ENCODE measurements at places on chromosomes 1 and 21.

GRCh38 chr1:43766818-43767525 lies 59.6 kb downstream of the ST3GAL3 start:
- DNase-seq: no peak

GRCh38 chr1:94326329-94326728 lies 88.9 kb upstream of the ARHGAP29 start:
- no peak for DNase-seq

DNA sequence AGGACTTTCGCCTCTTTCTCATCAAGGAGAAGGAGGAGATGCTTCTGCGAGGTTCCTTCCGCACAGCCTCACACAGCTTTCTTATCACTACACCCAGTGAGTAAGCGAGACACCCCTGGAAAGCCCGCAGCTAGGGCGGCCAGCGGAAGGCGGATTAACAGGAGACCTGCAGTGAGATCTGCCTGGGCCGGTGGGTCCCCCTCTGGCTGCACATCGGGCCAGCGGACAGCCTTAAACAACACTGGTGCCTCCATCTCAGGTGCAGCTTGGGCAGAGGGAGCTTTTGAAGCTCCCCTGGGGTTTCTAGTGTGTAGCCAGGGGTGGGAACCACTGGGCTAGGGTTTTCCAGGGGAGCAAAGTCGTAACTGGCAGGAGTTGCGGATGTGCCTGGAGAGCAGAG lies 17.5 kb upstream of the MTARC1 start:
- DNase-seq: no peak

DNA sequence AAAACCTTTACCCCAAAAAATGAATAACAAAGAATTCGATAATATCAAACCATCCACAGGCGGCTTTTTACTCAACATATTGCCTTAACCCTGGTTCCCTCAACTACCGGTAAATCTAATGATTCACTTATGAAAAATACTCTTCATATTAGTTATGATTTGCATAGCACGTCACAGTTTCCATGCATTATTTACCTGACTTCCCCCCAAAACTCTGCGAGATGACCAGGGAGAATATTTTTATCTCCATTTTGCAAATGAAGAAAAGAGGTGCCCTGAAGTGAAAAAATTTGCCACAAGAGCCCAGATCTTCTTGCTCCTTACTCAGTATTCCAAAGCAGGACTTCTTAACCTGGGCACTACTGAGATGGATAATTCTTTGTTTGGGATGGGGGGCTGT lies 2.9 kb downstream of the JAK1 start:
- no peak for DNase-seq

DNA sequence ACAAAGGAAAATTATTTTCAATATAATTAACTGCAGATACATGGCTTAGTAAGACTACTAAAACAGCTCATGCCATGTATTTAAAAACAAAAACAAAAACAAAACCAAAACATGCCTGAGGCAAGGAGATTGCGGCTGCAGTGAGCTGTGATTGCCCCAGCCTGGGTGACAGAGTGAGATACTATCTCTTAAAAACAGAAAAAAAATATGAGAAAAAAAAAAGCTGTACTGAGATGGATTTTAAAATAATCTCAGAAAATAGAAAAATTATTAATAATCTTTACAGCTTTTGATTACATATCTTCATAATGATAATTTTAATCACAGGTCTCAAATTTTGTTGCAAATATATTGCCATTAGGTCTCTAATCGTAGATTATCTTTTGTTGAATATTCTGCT lies 24.0 kb upstream of the LIN9 start:
- no peak for DNase-seq

DNA sequence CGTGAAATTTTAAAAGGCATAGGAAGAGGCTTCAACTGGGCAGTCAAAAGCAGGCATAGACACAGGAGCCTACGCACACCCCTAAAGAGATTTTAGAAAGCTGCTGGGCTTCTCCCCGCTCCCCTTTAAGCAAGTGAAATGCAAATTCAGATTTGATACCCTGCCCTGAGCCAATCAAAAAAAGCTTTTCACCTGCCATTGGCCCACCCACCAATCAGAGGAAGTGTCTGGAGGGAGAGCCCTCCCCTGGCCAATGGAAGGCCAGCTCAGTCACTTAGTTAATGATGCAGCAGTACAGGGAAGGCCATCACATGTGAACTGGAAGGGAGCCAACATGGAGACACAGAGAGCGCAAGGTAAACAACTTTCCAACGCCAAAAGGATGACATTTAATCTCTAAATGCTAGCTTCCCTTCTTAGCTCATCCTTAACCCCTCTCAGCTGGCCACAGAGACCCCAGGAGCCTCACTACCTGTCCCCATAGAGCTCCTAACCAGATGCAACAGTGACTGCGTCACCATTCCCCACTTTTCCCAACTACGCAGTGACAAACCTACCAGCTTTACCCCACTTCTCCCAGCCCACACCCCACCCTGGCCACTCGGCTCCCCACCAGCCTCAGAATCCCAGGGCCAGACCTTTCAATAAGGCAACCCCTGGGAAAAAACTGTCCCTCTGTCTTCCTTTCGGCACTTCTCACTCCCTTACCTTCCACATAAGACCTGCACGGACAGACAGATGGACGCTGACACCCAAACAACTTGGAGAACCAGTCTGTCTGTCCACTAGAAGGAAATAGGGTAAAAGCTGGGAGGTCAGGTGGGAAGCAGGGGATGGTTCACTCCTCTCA lies 71.0 kb downstream of the CD46 start:
- DNase-seq: peak; percentile 93

DNA sequence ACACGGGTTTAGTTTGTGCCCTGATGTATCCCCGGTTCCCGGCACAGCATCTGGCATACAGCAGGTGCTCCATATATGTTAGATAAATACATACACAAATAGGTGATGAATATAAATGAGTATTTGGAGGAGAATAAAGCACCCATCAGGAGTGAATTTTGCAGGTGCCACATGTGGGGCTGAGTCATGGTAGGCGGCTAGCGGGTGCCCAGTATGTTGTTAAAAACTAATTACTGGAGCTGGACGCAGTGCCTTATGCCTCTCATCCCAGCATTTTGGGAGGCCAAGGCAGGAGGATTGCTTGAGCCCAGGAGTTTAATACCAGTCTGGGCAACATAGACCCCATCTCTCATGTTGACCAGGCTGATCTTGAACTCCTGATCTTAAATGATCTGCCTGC lies 16.7 kb upstream of the WASF2 start:
- DNase-seq: no peak

DNA sequence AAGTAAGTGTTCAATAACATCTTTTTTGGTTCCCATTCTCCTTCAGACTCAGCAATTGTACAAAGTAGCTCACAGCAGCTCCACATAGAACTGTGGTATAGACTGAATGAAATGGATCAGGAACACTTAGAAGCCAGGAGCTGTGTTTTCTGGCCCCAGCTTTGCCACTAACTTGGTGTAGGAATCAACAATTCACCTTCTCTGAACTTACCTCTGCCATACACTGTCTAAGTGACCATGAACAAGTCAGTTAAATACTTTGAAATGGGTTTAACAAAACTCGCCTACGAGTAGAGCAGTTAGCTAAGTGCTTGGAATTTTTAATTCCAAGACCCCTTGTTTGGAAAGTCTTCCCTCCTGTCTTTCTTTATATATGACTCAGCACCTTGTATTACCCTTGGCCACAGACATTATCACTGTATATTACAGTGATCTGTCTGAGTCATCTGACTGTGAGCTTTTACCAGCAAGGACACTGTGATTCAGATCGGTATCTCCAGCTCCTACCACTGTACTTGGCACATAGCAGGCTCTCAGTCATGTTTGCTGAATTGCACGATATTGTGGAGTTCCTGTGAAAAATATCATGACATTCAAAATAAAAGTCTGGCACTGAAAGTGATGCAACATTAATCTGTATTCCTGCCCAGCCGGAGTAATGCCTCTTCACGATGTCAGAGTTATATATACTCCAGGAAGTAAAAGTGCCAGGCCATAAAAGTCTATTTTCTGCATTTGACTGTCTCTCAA lies 101.7 kb upstream of the BEND5 start:
- DNase-seq: no peak

GRCh38 chr1:62438163-62438562 lies 1.3 kb downstream of the USP1 start:
- DNase-seq: no peak

DNA sequence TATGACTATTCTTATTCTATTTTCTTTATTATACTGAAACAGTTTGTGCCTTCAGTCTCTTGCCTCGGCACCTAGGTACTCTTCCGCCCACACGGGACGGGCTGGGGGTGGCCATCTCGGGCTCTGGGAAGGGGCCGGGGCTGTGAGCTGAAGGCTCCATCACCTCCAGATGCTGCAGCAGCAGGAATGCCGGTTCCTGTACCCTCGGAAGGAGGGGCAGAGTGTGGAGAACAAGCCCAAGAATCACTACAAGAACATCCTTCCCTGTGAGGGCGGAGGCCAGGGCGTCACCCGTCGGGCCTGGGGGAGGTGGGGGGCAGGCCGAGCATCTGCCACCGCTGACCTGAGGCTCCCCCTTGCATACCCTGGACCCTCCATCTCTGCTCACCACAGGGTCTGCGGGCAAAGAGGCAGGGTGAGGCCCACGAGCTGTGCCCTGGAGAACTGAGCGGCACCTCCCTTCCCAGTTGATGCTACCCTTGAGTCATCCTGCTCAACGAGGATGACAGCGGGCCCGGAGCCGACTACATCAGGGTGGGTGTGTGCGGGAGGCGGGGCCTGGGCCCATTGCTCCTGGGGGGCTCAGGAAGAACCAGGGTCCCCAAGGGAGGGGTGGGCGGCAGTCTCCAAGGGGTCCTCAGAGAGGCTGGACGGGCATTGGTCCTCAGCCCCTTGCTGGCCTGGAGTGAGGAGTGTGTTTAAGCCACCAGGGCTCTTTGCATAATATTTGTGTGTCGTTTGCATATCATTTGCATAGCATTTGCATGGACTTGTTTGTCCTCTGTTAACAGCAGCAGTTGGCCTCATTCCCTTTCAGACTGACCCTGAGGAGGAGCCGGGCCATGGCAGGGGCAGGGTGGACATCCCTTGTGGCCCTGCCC lies 7.5 kb downstream of the RNF223 start:
- no peak for DNase-seq

GRCh38 chr1:59696421-59697115 lies 118.2 kb upstream of the HOOK1 start:
- DNase-seq: no peak
